ENCODE measurements at places on chromosomes 2 and 18. TPM values are rescaled to one million over a fixed set of nuclear protein-coding genes. Genes with fewer than 3 reads are reported as not detected.
A peak's percentile ranks its signal among the peaks of the same experiment; 100 is the strongest.

DNA sequence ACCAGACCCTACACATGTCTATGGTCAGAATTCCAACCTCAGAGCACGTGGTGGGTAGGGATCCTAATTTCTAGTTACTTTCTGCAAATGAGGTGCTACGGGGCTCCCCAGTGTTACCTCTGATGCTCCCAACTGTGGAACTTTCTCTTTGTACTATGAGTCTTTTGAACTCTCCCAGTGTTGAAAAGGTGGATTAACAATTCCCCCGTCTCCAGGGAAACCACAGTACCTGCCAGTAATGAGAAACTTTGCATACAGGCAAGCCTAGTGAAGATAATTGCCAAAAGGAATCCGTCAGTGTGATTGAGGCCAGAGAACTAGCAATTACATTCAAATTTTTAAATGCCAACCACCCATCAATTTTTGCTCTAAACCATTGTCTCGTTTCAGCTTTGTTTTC lies 129.0 kb upstream of the FOSL2 start:
- no peak for DNase-seq

The MYCN gene
- polyA plus RNA-seq, result 2.7 TPM

DNA sequence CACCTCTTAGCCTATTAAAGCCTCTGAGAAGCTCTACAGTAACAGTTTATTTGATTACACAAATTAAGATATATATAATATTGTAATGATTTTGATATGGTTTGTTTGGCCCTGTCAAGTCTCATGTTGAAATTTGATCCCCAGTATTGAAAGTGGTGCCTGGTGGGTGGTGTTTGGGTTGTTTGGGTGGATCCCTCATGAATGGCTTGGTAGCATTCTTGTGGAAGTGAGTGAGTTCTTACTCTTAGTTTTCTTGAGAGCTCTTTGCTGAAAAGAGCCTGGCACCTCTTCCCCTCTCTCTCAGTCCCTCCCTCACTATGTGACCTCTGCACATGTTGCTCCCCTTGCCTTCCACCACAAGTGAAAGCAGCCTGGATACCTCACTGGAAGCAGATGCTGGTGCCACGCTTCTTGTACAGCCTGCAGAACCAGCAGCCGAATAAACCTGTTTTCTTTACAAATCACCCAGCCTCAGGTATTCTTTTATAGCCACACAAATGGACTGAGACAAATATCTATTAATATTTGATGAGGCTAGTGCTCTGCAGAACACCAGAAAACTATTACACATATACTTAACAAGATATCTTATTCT lies 52.8 kb downstream of the SLC4A10 start:
- DNase-seq, result no peak

The UGT1A9 gene
- not detected for polyA plus RNA-seq

GRCh38 chr2:44205169-44205568 lies 36.5 kb downstream of the PPM1B start:
- DNase-seq, result no peak

- no peak for DNase-seq
These were observed 99.8 kb downstream of the UXS1 start for GRCh38 chr2:106094131-106094841.

The CXCR1 gene
- 1.4 TPM for polyA plus RNA-seq

The MALL gene
- 20.0 TPM for polyA plus RNA-seq

DNA sequence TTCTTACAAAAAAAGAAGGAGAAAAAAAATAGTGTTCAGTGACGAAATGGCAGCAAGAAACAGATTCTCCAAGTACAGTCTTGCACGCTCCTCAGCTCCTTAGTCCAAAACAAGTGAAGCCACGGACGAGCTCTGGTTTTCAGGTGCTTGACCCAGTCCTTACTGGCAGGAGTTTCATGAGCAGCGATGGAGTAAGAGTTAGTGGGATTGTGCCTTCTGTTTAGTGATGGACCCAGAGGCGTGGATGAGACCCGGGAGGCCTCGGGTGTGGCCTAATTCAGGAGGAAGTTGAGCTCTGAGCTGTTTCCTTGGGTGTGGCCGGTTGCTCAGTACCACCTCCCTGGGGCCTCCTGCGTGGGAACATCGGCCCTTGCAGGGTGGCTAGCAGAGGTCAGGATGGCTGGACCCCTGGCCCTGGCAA lies 52.0 kb downstream of the KIF5C start:
- no peak for DNase-seq

GRCh38 chr2:5537180-5537688 lies 154.9 kb upstream of the SOX11 start:
- no peak for DNase-seq

The SRD5A2 gene
- polyA plus RNA-seq, result 0.07 TPM

The GPR75 gene
- 4.1 TPM for polyA plus RNA-seq

The ZEB2 gene
- 57.0 TPM for polyA plus RNA-seq

DNA sequence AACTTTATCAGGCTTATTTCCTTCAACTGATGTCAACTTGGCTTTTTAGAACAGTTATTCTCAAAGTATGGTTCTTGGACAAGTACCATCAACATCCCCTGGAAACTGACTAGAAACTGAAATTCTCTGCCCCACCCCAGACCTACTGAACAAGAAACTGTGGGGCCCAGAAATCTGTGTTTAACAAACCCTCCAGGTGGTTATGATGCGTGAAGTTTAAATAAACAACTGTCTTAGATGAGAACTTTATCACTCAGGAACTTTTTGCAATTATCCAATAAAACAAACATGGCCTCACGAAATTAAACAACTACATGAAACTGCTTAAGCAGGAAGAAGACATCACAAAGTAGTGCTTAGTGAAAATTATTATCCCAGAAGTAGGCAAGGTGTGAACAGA lies 4.4 kb downstream of the HIBCH start:
- no peak for DNase-seq

DNA sequence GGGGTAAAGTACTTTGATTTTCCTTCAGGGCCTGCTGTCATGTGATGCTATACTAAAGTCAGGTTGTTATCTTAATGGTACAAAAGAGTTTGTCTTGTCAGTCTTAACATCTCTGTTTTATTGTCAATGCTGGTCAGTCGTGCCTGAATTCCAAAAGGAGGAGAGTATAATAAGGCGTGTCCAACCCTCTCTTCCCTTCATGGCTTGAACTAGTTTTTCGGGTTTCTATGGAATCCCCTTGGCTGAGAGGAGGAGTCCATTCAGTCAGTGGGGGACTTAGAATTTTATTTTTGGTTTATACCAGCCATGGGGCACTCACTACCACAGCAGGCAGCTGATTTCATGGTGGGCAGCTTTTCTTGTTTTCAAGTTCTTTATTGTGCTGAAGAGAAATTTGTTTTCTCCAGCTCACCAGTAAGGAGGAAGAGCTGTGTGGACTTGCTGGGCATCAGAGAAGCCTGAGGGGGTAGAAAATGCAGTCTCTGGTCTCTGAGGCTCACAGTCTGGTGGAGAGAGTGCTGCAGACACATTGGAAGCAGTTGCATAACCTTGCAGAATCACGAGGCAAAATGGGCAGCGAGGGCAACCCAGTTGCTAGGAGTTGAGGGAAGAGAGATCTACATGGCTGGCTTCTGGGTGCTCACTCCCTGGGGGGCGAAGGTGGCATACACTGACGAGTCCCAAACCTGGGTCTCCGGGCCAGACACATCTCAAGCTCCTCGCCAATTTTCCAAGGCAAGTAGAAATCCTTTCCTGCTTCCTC lies 193.1 kb downstream of the ZBTB7C start:
- no peak for DNase-seq

GRCh38 chr2:205011031-205011430 lies 465.8 kb downstream of the PARD3B start:
- no peak for DNase-seq

DNA sequence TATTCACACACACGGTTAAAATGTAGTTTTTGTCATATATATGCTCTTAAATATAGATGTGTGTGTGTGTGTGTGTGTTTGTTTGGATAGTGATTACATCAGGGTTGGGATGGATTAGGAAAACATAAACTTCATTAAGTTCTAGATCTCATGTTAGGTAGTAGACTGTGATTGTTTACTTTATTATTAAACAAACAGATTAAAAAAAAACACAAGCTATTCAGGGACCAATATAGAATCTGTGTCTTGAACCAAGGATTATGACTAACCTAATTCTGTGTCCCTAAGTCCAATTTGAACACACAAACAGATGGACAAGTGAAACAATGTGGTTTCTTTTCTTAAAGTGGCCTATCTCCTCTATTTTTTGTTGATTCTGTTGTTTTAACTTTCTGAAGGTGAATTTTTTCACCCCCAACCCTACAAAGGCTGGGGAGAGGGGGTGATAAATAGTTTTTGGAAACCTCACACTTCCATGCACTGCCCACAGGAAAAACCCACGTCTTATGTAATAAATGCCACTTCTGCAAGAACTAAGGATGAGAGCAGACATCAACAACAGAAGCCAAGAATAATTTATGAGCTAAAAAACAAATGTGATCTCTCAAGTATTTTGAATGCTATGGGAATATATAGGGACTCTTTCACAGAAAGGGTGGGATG lies 40.7 kb downstream of the IL1R2 start:
- DNase-seq, result no peak

- no peak for DNase-seq
These were observed 145.5 kb downstream of the MAP4K4 start for GRCh38 chr2:101843048-101843447.

The CIB4 gene
- not detected for polyA plus RNA-seq

The TMEM198 gene
- 6.5 TPM for polyA plus RNA-seq

The CIDEA gene
- not detected for polyA plus RNA-seq

The FAM237A gene
- polyA plus RNA-seq, result not detected

GRCh38 chr2:44774826-44775492 lies 166.5 kb upstream of the SIX3 start:
- DNase-seq, result no peak

The ALPG gene
- polyA plus RNA-seq, result 0.02 TPM

The POTEC gene
- not detected for polyA plus RNA-seq

DNA sequence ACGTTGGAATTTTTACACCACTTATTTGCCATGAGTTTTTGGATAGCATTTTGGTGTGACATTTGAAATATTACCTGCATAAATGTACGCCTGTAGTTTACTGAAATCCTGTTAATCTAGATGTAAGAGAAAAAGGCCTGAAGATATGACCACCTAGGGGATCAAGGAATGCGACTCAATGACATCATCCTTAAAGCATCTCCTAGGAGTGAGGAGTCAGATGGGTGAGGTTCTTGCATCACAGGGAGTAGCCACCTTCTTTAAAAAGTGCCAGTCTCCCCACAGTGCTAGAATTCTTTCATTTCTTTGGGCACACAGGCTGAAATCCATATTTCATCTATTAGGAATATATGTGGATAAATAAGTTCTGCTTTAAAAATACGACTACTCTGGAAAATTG lies 34.5 kb downstream of the ADCYAP1 start:
- no peak for DNase-seq

DNA sequence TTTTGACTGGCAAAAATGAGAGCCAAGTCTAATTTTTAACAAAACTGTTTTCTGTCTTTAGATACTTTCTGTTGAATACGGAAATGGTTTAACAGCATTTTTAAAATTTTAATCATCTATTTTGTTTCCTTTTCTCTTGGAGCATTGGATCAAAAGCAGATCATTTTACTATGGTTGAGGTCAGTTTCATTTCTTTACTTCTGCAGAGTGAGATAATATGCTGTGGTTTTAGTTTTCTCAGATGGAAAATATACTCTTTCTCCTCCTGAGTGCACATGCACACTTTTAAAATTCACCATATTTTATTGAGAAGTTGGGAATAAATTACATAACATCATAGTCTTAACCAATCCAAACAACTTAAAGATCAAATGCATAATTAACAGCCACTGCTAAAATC lies 283.3 kb downstream of the SLC8A1 start:
- DNase-seq, result no peak

The AGBL5 gene
- polyA plus RNA-seq, result 24.8 TPM

- no peak for DNase-seq
These were observed 55.3 kb downstream of the DTNB start for GRCh38 chr2:25617948-25618646.

GRCh38 chr2:64837116-64837731 lies 152.0 kb upstream of the SLC1A4 start:
- peak; percentile 57 for DNase-seq

The UGT1A1 gene
- polyA plus RNA-seq, result not detected

The GBX2 gene
- not detected for polyA plus RNA-seq

DNA sequence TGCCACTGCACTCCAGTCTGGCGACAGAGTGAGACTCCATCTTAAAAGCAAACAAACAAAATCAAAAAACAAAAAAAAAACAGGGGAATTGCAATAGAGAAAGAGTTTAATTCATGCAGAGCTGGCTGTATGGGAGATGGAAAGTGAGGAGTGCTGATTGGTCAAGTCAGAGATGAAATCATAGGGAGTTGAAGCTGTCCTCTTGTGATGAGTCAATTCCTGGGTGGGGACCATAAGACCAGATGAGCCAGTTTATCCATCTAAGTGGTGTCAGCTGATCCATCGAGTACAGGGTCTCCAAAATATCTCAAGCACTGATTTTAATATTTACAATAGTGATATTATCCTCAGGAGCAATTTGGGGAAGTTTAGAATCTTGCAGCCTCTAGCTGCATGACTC lies 45.3 kb downstream of the FRZB start:
- DNase-seq, result no peak

GRCh38 chr2:147488472-147488871 lies 356.4 kb upstream of the ACVR2A start:
- DNase-seq, result no peak

GRCh38 chr2:97851172-97851571 lies 137.8 kb downstream of the ZAP70 start:
- no peak for DNase-seq

DNA sequence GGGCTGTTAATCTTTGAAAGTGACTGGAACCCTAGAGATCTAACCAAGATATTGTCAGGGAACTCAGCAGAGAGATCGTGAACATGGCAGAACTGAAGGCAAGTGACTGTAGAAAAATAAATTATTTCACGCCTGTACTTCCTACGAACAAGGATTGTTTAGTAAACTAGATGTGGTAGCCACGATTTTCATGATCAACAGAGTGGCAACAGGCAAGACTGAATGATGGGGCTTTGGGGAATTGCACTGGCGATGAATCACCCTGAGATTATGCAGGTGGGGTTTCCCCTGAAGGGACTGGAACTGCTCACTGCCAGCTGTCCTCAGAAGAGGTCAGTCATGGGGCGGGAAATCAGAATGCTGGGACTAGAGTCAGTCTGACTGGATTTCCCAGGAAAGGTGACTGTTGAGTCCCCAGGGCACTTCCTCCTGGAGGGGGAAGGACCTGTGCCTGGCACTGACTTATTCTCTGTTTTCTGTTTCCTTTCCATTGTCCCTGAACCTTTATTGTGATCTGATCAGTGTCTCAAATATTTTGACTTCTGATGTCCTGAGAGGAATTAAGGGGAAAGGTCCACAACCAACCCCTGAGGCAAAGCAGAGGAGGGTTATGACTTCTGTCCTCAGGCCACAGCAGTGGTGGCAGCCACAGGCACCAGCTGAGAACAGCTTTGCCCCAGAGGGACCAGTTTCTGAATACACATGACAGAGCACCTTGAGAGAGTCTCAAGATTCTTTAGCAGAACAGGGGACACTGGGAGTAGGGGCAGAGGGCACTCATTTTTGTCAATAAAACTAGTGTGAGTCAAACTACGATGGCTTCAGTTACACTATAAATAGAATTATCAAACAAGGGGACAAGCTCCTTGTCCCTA lies 70.0 kb downstream of the NAB1 start:
- peak; percentile 18 for DNase-seq

- DNase-seq, result no peak
These were observed 685.4 kb upstream of the CELF4 start for GRCh38 chr18:38250971-38251370.

The RFX8 gene
- 0.70 TPM for polyA plus RNA-seq

Measured in ovary (tissue), 10 donors.